ENCODE measurements at places on chromosomes 11 and 22. TPM values are rescaled to one million over a fixed set of nuclear protein-coding genes. Genes with fewer than 3 reads are reported as not detected.

Gene ZNF215
- total RNA-seq, result 0.51 TPM

Gene DCUN1D5
- 44.5 TPM for total RNA-seq

Gene NRXN2
- 13.8 TPM for total RNA-seq

Gene SYT13
- total RNA-seq, result 1.5 TPM

Gene SNX32
- 0.10 TPM for total RNA-seq

Gene SOX10
- total RNA-seq, result 14.9 TPM

Gene CRYBA4
- not detected for total RNA-seq

Gene VSIG2
- total RNA-seq, result not detected

Gene UBE4A
- 34.8 TPM for total RNA-seq

Gene TP53I11
- total RNA-seq, result 36.9 TPM

Gene GGTLC2
- total RNA-seq, result not detected

Gene DERL3
- 0.10 TPM for total RNA-seq

Gene YAP1
- total RNA-seq, result 113 TPM

Gene IGLL1
- total RNA-seq, result 1.5 TPM

Gene OR52A1
- not detected for total RNA-seq

Gene SLC22A12
- not detected for total RNA-seq

Gene BLID
- total RNA-seq, result 5.8 TPM

Gene STARD10
- total RNA-seq, result 43.3 TPM

Gene RTN4R
- total RNA-seq, result 7.1 TPM

Gene GTSE1
- 5.5 TPM for total RNA-seq

Gene SLC17A6
- total RNA-seq, result not detected

Gene ACTN3
- 91.4 TPM for total RNA-seq

Gene FGF4
- not detected for total RNA-seq

Gene SCYL1
- total RNA-seq, result 33.8 TPM

Gene OR56A1
- under 0.01 TPM for total RNA-seq

Gene OR4A16
- not detected for total RNA-seq
